Activated CD4-positive, alpha-beta T cell treated with anti-CD3 and anti-CD28 coated beads for 36 hours (primary cell): ENCODE measurements at places on chromosomes 6 and 20. TPM values are rescaled to one million over a fixed set of nuclear protein-coding genes. Genes with fewer than 3 reads are reported as not detected.

DNA sequence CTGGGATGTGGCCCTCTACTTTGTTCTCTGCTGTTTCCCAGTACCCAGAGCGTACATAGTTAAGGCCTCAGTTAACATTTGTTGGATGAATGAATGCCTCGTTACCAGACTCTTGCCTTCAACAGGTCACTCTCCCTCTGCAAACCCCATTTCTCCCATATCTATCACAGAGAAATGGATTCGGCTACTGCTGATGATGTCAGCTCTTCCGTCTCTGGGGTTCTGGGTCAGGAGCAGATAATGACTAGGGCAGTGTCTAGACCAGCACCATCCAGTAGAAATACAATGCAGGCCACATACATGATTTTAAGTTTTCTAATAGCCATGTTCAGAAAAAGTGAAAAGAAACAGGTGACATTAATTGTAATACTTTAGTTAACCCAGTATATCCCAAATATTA is 47.9 kb downstream of the TOX2 start:
- DNase-seq, result no peak

DNA sequence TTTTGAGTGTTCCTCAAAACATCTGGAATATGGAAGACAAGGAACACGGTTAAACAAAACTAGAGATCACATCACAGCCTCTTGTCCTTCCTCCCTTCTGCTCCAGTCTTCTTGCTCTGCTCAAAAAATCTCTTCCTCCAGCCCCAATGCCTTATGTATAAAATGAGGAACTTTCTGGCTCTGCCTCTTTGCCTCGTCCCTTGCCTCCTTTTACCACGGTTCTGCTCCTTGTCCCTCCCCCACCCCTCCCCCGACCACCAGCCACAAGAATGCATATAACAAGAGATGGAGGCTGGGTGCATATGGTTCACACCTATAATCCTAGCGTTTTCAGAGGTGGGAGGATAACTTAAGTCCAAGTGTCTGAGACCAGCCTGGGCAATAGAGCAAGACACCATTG is 43.6 kb downstream of the PLAGL2 start:
- DNase-seq, result no peak

PLA2G7 gene
- total RNA-seq, result not detected

RBM24 gene
- not detected for total RNA-seq

- DNase-seq, result no peak
Observed at GRCh38 chr6:158762787-158763433, 56.3 kb downstream of the EZR start.

- peak; percentile 79 for DNase-seq
Observed at GRCh38 chr6:31356216-31356945, 598 bp downstream of the HLA-B start.

NKAIN2 gene
- not detected for total RNA-seq

DNA sequence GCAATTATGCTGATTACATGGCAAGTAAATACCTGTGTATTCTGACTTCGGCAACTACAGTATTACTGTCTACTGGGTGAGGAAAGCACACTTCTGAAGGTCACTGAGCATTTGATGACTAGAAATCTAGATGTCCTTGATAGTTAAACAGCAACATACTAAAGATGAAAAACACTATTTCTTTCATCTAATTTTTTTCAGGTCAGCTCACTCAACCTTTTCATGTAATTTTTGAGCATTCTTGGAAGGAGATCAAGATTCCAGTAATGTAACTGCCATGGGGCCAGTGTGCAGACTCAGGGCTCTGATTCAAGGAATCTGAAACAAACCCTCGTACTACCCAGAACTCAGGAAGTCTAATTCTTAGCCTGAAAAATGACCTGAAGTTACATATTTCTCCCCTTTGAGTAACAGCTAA is 222.6 kb upstream of the TAB2 start:
- peak; percentile 42 for DNase-seq

IRF4 gene
- total RNA-seq, result 617 TPM

ETV7 gene
- 2.5 TPM for total RNA-seq

DNA sequence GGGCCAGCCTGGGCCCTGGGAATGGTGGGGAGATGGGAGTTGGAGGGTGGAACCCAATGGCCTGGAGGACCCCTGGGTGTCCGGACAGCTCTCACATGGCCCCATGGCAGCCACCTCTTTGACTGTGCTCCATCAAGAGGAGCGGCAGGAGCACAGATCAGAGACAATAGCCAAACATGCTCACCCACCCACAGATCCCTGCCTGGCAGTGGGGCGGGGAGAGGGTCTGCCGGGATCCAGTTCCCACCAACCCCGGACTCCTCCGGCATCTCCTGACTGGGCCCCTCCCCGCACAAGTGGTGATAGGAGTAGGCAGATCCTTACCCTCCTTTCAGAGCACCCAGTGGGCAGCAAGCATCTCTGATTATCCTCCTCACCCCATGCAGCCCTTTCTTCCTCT is 31.9 kb upstream of the MRPS18A start:
- DNase-seq, result no peak

GRCh38 chr6:44473393-44474189 is 86.1 kb downstream of the CDC5L start:
- DNase-seq, result no peak

GRCh38 chr6:157059781-157060180 is 263.5 kb downstream of the TMEM242 start:
- DNase-seq, result no peak

DNA sequence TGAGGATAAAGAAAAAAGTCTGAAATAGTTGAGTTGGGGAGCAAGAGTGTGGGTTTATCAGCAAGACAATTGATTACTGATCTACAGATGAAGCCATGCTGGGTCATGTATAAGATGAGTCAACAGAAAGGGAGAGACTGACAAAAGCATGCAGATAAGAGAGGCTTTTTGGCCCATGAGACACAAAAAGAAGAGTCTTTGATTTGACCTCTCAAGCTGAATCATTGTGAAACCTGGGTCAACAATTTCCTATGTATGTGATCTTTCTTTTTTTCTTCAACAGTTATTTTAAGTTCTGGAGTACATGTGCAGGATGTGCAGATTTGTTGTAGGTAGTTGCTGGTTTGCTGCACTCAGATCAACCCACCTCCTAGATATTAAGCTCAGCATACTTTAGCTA is 15.9 kb downstream of the RIMS1 start:
- DNase-seq, result no peak

TSPYL1 gene
- total RNA-seq, result 37.5 TPM

DNA sequence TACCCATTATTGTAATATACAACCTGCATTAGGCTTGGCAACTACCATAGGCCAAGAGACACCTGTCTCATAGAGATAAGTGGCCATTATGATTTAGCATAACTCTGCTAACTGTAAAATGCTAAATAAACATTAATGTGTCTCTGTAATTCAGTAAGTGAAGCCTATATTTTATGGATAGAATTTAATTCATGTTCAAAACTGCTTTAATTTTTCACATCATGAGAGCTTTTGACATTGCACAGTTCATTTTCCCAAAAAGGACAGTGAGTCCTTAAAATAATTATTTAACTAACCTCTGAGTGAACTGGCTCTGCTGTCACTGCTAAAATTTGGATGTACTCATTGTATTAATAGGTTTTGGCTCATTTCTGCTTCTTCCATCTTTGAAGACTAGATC is 41.4 kb upstream of the TMX4 start:
- DNase-seq, result no peak

GRCh38 chr6:22024973-22025467 is 271.8 kb downstream of the PRL start:
- no peak for DNase-seq

PRRT1 gene
- total RNA-seq, result 0.43 TPM

DNA sequence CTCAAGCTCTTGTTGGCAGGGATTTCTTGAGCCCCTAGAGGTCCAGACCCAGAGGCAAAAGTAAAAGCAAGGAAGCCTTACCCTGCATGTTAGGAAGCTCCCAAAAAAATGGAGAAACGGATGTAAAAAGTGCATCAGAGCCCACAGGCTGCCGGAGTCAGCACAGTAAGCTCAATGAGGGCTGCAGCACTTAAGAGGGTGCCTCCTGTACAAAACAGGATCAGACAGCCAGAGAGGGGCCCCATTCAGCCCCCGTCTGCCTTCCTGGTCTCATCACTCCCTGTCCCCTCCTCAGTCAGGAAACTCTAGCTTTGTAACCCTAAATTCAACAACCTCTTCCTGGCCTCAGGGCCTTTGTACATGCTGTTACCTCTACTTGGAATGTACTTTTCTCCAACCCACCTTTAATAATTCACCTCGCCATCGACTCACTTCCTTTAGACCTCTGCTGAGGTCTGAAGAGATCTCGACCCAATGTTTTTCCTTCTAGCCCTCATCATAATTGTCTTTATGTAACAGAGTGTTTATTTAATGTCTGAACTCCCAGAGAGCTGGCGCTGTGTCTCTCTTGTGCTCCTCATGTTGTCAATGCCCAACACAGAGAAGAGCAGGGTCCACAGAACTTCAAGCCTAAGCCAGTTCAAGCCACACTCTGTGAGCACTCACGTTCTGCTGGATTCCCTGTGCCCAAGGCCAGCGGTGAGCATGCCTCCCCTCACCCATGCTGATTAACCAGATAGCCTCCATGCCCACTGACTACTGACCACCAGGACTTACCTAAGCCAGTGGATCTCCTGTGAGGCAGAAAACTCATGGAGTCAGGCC is 2.8 kb upstream of the PLCG1 start:
- DNase-seq, result no peak

GRCh38 chr6:108606250-108606690 is 45.6 kb downstream of the FOXO3 start:
- DNase-seq, result no peak

DNA sequence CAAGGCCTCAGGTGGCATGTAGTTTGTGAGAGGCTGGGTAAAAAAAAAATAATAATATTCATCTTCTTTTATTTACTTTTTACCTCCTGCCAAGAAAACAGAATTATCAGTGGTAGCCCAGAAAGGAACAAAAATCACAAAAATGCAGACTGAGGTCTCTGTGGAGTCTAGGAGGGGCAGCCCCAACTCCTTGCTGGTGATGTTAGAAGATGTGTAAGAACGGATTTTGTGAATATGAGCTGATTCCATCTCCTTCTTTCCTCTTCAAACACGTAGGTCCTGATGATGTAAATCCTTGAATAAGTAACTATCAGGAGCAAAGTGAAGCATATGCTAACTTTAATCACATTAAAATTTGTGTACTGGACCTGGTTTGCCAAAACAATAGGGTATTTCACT is 226.8 kb downstream of the EYA4 start:
- no peak for DNase-seq

- no peak for DNase-seq
Observed at GRCh38 chr20:3972161-3972560, 43.2 kb downstream of the RNF24 start.

DNA sequence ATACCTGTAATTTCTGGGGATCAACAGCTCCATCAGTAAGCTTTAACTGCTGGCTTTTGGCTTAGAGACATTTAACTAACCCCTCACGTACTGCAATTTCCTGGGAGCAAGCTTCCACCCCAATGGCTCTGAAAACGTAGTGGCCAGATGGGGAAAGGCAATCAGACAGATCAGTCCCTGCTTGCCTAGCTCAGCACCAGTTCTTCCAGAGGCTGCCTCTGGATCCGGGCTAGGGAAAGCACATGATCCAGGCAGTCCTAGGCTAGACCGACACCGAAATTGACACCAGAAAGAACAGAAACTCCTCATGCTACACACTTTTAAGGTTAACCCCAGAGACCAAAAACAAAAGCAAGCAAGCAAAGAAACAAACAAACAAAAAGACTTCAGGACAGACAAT is 13.3 kb downstream of the PREP start:
- DNase-seq, result no peak

DNA sequence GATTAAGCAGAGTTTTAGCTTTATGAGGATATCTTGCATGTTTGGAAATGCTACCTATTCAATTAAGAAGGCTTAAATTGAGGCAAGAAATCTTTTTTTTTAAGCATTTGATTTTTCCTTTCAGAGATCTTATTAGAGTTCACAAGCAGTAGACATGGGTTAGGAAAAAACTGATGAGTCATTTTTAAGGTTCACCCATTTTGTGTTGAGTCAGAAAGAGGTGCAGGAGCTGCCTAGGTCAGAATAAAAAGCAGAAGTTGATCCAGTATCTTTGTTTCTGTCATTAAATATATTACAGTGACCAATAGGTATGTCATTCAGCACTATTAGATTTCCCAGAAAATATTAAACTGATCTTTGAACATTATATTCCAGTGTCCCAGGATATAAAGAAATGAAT is 306.8 kb downstream of the LMBRD1 start:
- DNase-seq, result no peak

DNA sequence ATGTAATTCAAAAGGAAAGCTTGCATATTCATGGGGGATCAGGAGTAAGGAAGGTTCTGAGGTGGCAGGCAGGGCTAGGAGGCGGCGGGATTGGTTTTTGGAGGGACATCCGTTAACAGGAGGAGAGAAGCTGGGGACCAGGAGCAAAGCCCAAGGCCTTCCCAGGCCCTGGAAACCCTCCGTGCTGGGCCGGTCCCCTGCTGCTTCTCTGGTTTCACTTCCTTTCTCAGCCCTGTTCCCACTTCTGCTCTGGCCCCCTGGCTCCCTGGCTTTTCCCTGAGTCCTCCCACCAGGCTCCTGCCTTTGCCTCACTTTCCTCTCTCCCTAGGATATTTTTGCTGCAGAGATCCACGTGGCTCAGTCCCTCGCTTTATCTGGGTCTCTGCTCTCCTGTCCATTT is 26.4 kb upstream of the SALL4 start:
- DNase-seq, result no peak
